ENCODE measurements at places on chromosomes 12 and 14. TPM values are rescaled to one million over a fixed set of nuclear protein-coding genes. Genes with fewer than 3 reads are reported as not detected.

- no peak for DNase-seq
Observed at GRCh38 chr12:84607170-84607819, 305.3 kb downstream of the SLC6A15 start.

- no peak for DNase-seq
Observed at GRCh38 chr12:75389706-75390105, 1.2 kb upstream of the GLIPR1L2 start.

DNA sequence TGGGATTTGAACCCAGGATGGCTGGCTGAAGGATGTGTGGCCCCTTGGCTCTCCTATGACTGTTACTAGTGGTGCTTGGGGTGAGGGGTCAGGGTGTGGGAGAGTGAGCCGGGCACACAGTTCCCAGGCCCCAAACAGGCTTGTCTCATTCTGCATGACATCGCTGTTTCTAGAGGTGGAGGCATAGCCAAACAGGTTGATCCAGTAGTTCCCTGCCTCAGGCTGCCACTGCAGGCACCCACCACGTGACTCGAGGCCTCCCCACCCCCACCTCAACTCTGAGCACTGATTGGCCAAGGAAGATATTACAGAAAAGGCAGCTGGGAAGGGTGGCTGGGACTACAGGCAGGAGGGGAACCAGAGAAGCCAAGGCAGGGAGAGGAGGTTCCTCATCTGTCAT lies 102.6 kb downstream of the NCOR2 start:
- no peak for DNase-seq

The ITGB7 gene
- total RNA-seq, result under 0.01 TPM

DNA sequence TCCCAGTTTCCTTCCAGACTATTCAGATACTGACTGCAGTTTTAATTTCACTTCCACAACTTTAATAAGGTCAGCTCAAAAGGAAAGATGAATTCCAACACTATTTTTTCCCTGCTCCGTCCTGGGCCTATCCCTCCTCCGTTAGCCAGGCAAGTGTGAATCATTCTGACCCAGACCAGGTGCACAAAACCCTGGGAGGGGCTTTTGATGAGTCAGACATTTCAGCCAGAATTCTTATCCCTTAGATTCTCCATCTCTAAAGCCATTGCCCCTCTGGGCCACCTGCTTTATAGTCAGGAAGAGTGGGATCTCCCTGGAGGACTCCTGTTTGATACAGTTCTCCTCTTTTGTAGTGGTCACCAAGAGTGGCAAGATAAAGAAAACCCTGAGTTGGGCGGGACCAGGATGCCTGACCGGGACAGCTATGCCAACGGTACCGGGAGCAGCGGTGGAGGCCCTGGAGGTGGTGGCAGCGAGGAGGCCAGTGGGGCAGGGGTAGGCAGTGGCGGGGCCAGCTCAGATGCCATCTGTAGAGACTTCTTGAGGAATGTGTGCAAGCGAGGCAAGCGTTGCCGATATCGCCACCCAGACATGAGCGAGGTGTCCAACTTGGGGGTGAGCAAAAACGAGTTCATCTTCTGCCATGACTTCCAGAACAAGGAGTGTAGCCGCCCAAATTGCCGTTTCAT lies 2.2 kb downstream of the ZC3H10 start:
- DNase-seq, result peak; percentile 24

DNA sequence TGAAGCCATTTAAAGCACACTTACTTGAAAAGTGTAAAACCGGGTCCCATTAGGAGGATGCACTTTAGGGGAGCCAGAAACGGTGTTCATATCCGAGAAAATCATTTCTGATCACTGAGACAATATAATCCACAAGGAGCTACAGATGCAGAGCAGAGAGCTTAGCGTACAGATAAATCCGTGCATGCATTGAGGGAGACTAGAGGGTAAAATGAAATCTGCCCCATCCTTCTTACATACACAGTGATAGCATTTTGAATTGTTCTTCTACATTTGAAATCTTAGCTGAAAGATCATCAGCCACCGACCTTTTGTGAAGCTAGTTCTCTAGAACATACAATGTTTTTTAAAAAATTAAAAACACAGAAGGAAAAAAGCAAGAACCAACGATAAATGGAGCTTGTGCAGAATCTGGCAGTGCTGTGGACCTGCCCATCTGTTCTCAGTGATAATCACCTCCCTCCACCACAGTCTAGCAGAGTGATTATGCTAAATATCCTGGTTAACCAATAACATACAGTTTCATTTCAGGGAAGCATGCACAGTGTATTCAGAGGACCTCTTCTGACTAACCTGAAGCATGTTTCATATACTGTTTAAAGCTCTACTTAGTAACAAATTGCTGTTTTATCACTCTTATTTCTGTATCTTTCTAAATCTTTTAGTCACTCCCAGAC lies 161.1 kb downstream of the PPFIA2 start:
- DNase-seq, result no peak

DNA sequence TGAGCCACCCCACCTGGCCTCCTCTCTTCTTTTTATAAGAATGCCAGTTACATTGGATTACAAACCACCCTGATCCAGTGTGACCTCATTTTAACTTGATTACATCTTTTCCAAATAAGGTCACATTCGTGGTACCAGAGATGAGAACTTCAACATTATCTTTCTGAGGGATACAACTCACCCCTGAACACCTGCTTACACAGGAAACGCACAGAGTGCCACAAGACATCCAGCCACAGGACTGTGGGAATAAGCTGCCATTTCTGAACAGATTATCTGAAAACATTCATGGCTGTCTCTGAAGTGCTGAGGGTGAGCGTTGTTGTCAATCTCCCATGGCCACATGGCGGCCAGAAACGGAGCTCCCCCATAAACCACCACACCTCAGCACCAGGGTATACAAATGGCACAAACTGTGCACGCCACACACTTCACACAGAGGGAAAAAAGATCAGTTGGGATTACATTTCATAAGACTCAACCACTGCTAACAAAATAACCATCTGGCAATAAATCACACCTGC lies 23.7 kb downstream of the FOXN3 start:
- peak; percentile 11 for DNase-seq

The TMPRSS12 gene
- total RNA-seq, result not detected

- no peak for DNase-seq
Observed at GRCh38 chr12:26032290-26032689, 73.8 kb downstream of the RASSF8 start.

DNA sequence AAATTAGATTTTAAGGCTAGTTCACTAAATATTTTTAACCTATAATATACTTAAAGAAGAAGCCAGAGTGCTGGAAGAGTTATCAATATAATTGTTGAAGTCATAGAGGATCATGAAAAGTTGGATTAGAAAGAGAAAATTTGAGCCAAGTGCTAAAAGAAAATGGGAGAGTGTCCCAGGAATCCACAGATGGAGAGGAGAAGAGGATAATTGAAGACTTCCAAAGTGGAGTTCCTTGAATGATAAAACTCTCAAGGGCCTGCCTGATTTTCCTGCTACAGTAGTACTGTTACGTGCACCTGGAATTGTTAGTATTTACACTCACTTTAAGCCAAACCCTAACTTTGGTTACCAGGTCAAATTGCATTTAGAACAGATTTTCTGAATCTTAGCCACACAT lies 113.2 kb downstream of the MSRB3 start:
- no peak for DNase-seq

The IL26 gene
- total RNA-seq, result not detected

GRCh38 chr12:103848143-103848542 lies 7.1 kb upstream of the NT5DC3 start:
- DNase-seq, result no peak

DNA sequence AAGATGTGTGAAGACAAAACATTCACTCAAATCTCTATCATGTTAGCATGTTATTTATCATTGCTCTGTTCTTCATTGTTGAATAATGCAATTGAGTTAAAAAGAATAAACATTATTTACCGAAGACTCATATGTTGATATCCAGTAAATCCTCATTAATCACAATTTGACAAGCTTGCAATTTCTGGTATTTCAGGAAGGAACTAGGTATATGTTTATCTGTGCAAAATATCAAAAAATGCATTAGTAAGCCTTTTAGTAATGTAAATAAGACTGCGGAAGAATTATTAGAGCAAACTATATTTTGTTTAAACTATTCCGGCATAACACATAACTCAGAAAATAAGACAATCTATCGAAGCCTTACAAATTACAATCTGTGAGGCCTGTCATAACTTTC lies 222.7 kb upstream of the NOVA1 start:
- DNase-seq, result no peak

The GLT8D2 gene
- total RNA-seq, result 33.5 TPM

DNA sequence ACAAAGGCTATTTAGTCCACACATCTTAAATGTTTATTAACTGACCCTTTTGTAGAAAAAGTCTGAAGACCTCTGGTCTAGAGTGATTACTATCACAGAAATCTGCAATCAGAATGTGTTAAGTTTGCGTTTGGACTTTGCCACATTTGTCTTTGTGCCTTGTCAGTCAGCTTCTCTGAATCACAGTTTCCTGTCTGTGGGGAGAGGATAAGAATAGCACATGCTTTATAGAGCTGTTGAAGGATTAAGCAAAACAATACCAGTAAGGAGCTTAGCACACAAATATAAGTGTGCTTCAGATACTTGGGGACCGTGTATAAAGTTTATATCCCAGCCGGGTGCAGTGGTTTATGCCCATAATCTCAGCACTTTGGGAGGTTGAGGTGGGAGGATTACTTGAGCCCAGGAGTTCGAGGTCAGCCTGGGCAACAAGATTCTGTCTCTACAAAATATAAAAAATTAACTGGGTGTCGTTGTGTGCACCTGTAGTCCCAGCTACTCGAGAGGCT lies 63.0 kb upstream of the BTG1 start:
- DNase-seq, result peak; percentile 31

DNA sequence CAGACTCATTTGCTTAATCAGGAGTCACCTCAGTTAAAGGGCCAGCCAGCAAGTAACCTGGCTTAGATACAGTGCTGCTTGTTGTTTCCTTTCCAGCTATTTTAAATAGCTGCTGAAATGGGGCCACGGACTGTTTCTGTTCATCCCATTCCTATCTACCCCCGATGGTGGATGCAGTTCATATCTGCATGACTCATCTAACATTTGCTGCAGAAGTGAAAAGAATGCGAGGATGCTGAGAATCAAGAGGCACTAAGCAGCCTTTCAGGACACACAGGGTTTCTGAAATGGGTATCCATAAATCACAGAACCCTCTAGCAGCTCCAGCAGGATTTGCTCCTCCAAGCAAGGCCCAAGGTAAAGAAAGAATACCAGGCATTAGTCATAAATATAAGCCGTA lies 60.2 kb upstream of the RTRAF start:
- peak; percentile 76 for DNase-seq

- peak; percentile 79 for DNase-seq
Observed at GRCh38 chr12:22443379-22444316, 100.7 kb downstream of the C2CD5 start.

DNA sequence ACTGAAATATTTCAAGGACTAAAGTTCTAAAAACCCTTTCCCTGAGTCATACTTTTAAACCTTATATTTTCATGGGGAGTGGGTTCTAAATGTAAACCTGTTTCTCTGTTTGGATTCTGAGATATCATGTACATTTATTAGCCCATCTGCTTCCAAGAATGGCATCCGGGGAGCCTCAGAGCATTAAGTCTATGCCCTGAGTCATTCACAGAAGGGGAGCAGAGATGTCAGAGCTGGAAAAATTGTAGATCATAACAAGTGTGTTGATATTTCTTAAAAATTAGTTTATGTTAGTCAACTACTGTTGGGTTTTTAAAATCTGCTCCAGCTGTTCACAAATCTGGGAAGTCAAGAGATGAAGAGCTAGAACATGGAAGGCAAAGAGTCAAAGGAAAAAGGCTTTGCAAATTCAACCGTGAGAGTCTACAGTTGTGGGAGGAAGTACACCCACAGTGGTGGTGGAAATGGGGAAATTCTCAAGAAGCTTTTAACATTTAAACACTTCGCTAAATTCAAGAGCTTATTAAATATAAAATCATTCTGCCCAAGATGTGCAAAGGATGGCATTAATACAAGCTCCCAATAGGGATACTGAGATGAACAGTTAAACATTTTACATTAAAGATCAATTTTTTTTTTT lies 70.5 kb upstream of the FLRT2 start:
- peak; percentile 20 for DNase-seq

GRCh38 chr12:29682088-29682487 lies 101.7 kb downstream of the TMTC1 start:
- DNase-seq, result peak; percentile 21

The RTL1 gene
- total RNA-seq, result not detected

DNA sequence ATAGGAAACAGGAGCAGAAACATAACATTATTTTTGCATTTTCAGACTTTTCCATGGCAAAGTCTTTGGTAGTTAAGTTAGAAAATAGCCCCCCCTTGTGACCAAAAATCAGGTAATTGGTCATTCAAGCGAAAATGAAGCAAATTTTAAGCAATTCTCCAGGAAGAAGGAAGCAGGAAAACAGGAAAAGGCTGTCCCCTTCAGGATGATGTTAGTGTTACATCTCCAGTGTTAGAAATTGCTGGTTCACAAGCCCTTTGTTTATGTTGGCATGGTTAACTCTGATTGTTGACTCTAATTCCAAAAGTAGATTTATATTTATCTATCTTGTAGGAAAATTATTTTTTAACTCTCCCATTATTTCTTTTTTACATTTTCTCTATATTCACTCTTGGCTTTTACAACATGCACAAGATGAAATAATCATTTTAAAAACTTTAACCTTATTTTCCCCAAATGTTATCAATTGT lies 18.8 kb upstream of the GAS2L3 start:
- peak; percentile 90 for DNase-seq

GRCh38 chr12:17528394-17528793 lies 561.6 kb downstream of the RERGL start:
- DNase-seq, result no peak

DNA sequence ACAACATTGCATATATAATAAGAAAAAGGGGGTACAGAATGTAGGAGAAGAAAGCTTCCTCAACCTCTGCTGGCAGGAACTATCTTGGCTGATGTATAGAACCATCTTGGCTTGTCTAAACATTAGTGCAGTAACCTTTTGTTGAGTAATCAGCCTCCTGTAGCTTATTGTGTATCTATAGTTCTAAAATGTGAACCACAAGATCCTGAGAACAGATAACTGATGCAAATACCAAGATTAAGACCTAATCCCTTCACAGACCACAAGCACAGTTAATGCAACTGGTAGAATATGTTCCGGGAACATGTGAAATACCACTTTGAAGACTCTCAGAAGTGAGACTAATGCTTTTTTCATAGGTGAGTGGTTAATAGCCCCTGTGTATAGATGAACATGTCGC lies 50.7 kb upstream of the KCNC2 start:
- DNase-seq, result no peak

DNA sequence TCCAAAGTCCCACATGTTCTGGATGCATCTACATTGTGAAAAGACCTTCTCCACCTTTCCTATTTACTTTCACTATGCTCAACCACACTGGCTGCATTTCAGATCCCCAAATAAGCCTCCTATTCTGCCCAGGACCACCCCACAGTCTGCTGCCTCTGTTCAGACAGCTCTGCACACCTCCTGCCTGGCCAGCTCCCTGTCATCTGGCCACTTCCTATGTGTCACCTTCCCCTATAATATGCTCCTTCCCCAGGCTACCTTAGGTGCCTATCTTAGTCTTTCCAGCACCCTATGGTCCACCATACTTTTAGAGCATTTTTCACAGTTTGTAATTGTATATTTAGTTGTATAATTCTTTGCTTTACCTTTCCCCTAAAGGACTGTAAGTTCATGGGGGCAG lies 50.5 kb downstream of the IFNG start:
- no peak for DNase-seq

The KRT75 gene
- total RNA-seq, result not detected

The CPNE6 gene
- total RNA-seq, result not detected

The NPFF gene
- not detected for total RNA-seq

- DNase-seq, result no peak
Observed at GRCh38 chr12:76622915-76623314, 63.3 kb upstream of the OSBPL8 start.

The EID3 gene
- total RNA-seq, result 6.9 TPM

The MYRFL gene
- total RNA-seq, result not detected

The IL22 gene
- total RNA-seq, result not detected

- no peak for DNase-seq
Observed at GRCh38 chr14:88838015-88838414, 13.6 kb downstream of the TTC8 start.

The CABP1 gene
- total RNA-seq, result 0.83 TPM
